ENCODE measurements at places on chromosomes 12 and 14.

DNA sequence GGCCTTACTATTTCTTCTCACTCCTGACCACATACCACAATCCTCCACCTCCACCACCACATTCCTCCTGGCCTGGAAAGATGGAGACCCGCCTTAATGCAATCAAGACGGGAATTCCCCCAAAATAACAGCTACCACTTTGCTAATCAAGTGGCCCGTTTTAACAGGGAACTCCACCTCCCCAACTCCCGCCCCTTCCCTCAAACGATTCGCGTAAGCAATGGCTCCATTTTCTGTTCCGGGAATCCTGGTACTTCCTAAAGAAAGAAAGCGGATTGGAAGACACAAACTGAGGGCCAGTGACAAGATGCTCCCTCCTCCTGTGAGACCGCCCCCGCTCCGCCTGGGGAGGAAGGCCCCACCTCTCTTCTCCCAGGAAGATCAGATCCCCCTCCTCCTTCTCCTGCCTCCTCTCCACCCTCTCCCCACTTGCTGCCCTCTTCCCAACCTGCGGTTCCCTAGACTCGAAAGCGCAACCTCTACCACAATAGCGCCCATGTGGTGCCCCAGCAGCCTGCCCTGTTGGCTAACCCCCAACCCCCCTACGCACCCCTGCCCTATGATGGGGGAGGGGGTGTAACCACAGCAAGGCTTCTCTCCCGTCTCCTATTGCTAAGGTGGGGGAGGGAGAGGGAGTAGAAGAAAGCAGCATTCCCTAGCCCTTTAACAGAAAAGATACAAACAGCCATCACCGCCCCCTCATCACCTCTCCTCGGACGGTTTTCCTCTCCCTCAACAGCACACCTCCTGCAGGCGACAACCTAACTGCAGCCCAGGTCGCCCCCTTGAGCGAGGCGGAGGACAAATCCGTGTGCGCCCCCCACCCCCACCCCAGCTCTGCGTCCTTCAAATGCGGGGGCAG, 777 bp downstream of the ARF3 start:
- DNase-seq = peak; percentile 88

GRCh38 chr14:41925409-41925808, 318.7 kb downstream of the LRFN5 start:
- no peak for DNase-seq

GRCh38 chr14:51035611-51036192, 59.2 kb downstream of the TRIM9 start:
- no peak for DNase-seq

DNA sequence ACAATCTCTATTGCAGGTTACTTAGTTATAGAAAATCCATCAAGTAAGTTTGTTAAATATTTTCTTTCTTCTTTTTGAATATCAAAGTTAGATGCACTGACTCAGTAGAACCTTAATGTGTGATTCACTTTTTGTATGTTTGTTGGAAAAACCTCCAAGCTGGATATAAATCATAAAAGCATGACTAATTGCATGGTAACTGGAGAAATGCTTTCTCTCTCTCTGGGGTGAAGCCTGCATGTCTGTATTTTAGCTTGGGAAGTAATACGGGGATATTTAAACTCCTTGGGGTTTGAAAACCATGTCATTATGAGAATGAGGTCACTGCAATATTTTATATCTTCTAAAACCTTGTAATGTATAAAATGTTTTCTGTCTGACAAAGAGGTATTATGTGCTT, 58.6 kb upstream of the MYF6 start:
- DNase-seq = peak; percentile 76

DNA sequence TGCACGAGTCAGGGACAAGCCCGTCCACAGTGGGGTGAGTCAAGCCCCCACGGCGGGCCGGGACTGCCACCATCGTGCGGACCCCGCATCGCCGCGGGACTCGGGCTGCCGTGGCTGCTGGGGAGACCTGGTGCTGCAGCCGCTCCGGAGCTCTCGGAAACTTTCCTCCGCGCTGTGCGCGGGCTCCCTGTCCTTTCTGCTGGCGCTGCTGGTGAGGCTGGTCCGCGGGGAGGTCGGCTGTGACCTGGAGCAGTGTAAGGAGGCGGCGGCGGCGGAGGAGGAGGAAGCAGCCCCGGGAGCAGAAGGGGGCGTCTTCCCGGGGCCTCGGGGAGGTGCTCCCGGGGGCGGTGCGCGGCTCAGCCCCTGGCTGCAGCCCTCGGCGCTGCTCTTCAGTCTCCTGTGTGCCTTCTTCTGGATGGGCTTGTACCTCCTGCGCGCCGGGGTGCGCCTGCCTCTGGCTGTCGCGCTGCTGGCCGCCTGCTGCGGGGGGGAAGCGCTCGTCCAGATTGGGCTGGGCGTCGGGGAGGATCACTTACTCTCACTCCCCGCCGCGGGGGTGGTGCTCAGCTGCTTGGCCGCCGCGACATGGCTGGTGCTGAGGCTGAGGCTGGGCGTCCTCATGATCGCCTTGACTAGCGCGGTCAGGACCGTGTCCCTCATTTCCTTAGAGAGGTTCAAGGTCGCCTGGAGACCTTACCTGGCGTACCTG, 1.1 kb downstream of the PDE3A start:
- no peak for DNase-seq

DNA sequence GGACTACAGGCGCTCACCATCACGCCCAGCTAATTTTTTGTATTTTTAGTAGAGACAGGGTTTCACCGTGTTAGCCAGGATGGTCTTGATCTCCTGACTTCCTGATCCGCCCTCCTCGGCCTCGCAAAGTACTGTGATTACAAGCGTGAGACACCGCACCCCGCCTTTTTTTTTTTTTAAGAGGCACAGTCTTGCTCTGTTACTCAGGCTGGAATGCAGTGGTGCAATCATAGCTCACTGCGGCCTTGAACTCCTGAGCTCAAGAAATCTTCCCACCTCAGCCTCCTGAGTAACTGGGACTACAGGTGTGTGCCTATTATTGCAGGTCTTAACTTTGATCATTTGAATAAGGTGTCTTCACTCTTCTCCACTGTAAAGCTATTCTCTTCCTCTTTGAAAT, 5.3 kb upstream of the GLTP start:
- no peak for DNase-seq

DNA sequence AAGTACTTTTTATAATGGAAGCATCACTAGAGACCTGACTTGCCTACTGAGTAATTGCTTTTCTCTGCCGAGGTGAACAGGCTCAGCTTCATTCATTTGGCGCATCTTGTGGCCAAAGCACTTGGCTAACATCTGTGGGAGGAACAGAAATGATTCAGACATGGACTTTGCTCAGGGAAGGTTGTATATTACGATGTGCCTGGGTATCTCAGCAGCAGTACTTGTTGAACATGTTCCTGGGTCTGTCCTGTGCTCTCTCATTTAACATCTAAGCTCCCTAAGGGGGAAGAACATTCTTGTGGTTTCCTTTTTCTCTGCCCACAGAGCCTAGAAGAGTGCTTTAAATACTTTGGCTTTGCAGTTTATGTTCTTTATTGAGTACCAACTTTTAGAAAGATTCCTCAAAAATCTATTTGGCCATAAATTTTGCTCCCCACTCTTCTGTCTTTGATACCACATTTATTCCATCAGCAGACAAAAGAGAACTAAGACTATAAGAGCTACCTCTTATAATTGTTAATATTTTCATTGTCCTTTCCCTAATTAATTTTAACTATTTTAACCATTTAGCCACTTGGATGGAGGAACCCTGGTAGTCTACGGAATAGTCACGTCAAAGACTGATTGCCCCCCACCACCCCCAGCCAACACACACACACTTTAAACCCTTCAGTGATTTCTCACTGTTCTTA, 101.2 kb upstream of the EGLN3 start:
- DNase-seq = no peak

- DNase-seq = no peak
Measured at GRCh38 chr12:49187184-49187583, 1.7 kb downstream of the TUBA1A start.

DNA sequence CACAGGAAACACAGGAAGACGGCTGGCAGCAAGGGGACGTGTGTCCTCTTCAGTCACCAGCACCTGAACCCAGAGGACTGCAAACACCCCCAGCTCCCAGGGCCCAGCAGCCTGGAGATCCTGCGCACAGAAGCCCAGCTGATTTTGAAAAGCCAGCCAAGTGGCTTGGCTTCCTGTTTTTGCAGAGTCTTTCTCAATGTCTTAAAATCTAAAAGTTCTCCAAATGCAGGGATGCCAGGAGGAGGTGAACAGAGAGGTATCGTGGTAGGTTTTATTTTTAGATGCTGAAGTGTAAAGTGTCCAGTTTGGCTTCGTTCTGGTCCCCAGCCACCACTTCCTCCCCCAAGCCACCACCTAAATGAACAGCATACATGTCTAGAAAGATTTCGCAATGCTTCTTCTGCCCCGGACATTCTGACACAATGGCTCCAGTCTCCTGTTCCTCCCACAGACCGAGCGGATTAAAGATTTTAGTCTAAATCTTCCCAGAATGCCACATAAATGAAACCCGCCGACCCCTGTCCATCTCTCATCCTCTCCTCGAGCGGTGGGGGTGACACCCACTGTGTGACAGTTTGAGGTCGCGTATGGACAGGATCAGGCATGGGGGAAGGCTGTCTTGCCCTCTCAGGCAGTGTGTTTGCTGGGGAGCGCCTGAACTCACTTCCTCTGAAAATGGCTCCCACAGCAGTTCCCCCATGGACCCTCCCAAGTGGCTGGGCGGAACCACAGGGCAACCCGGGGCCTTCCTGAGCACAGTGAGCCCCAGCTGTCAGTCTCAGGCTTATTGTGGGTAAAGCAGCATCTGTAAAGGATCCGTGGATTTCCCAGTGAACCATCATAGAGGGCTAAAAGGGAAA, 41.6 kb downstream of the ITPK1 start:
- DNase-seq = no peak

DNA sequence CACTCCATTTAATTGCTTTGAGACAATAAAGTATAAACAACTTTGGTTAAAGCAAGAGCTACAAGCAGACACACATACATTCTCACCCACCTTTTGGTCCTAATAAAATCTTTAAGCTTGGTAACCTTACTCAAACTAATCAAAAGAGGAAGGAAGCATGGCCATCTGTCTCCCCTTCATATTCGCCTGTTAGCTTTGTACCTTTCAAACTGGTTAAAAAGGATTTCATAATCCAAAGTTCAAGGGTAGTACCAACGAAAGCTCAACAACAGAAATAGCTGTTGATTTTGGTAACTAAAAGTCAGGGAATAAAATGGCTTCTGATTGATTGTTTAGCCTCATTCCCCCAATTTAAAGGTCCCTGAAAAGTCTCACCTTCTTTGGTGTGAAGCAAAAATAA, 456.9 kb downstream of the BCAT1 start:
- DNase-seq = no peak

DNA sequence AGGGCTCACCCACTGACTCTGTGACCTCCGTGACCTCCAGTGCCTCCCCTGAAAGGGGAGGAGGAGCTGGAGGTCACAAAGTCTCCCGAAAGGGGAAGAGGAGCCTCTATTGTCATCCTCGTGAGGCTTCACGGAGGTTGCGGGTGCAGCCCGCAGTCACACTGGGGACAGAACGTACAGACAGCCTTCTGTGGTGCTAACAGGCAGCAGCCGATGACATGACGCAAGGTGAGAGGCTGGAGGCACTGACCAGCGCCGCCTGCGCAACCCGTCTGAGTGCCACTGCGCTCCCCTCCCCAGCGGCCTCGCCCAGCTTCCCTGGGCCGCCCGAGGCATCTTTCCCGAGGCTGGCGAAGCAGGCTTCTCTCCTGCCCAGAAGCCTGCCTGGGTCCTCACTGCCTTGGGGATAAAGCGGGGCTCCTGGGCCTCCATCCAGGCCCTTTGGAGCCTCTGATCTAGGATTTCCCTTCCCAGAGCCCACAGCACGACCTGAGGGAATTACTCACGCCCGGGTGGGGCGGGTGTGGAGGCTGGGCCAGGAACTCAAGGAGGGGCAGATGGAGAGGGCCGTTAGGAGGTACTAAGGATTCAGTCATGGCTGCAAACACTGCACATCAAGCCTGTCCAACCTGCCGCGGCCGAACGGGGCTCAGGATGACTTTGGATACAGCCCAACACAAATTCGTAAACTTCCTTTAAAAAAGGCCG, 12.3 kb upstream of the LBHD2 start:
- DNase-seq = no peak

GRCh38 chr14:61233436-61233956, 47.6 kb downstream of the TMEM30B start:
- DNase-seq = no peak

Measured in BJ (cell line).